ENCODE measurements at places on chromosomes 7 and 10.

DNA sequence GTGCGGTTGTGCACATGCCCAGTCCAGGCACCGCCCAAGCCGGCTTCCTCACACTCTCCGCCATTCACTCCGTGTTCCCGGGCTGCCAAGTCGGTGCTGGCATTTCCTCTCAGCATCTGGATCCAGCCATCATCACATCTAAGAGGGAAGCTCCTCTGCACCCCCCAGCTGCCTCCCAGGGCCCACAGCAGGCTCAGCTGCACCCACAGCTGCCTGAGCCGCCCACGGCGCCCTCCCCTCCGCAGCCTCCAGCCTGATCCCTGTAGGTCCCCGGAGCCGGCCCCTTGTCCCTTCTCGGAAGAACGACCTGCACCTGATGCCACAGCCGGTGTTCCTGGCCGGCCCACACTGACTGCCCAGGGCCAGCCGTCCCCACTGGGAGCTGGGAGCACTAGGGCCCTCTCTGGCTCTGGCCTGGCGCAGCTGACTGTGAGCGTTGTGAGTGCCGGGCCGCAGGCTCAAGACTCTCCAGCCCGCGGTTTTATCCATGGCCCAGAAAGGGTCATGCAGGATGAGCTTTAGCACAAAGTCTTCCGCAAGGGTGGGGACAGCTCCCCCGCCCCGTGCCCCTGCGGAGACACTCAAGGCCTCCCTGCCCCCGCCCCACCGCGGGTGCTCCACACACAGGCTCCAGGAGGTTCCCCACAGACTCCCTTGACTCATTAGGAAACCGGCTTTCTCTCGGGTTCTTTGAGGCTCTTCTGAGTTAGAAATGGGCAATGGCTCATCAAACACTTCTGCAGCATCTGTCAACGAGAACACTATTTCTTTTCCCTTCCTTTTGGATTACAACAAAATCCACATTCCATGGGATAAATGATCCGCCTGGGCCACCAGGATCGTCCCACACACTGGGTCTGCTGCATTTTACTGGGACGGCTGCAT is 31.2 kb downstream of the CFAP46 start:
- no peak for DNase-seq

DNA sequence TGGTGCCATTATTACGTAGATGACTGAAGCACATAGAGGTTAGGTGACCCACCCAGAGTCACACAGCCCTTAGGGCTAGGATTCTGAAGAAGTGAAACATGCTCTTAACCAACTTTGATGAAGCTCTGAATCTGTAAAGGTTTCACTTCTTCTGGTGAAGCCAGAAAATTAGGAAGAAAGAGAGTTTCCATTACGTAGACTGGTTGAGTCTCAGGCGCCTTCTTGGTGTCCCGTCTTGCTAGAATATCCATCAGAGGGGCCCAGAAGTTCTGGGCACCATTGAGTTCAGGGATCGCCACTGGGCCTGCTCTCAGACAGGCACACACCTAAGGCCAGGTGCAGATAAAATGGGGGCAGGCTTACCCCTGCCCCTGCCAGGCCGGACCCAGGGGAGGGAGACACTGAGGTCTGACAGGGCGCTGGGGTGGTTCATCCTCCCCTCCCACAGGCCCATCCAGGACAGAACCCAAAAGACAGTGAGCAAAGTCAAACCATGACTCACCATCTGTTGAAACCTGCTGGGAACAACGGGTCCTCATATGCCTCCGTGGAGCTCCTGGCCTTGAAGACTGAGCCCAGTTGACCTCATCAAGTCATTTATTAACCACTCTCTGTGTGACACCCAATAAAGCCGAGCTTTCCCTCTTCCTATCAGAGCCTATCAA is 33.2 kb downstream of the DRGX start:
- DNase-seq, result peak; percentile 31

- DNase-seq, result no peak
Measured at GRCh38 chr7:147878912-147879661, 711.5 kb upstream of the C7orf33 start.

- DNase-seq, result no peak
Measured at GRCh38 chr7:39392151-39392550, 174.1 kb upstream of the YAE1 start.

- no peak for DNase-seq
Measured at GRCh38 chr10:36251068-36251467, 609.0 kb upstream of the FZD8 start.

DNA sequence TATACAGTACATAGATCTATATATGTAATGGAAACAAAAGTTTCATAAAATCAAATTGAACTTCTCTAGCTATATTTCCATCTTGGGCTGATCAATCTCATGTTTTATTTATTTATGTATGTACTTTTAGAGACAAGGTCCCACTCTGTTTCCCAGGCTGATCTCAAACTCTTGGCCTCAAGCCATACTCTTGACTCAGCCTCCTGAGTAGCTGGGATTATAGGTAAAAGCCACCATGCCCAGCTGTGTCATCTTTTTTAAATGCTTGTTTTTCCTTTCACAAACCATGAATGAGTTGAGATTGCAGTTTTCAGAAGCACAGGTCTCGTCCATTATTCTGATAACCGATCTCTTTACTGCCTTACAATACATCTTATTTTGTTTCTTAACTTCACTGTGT is 400.9 kb downstream of the KCNMA1 start:
- DNase-seq, result no peak

DNA sequence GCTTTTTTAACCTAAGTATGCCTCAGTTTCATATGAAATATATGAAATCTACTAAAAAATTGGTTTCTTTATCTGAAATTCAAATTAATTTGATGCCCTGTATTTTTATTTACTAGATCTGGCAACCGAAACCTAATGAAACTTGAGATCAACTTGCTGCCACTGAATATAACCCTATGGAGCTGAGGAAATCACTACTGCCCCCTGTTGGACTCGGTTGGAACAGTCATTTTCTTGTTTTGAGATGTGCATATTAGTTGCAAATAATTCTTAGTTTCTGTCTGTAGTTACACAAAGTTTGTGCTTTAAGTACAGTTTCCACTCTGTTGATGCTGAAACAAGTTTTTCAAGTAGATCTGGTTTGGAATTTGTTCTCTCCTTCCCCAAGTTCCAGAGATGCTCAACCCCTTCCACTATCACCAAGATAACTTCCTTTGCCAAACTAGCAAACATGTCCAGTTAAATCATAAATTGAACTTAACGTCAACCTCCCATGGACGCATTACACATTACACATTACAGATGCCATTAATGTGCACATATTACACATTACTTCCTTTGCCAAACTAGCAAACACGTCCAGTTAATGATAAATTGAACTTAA is 22.2 kb upstream of the EXOC4 start:
- no peak for DNase-seq

DNA sequence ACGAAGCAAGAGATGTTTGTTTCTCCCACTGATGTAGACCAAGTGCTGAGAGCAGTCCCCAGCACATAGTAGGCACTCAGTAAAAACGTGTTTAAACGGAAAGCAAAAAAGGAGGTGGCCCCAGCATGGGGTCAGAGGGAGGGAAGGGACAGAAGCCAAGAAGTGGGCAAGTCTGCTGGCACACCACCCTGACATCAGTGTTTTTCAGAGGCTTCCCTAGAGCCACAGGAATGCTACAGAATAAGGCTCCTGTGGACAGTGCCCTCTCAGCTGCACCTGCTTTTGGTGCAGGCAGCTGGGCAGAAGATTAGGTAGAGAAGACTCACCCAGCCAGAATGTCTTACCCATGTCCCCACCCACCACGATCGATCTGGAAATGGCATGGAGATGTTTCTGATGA is 8.3 kb upstream of the ANKRD1 start:
- DNase-seq, result no peak

- peak; percentile 53 for DNase-seq
Measured at GRCh38 chr7:42493436-42494198, 256.6 kb upstream of the GLI3 start.

DNA sequence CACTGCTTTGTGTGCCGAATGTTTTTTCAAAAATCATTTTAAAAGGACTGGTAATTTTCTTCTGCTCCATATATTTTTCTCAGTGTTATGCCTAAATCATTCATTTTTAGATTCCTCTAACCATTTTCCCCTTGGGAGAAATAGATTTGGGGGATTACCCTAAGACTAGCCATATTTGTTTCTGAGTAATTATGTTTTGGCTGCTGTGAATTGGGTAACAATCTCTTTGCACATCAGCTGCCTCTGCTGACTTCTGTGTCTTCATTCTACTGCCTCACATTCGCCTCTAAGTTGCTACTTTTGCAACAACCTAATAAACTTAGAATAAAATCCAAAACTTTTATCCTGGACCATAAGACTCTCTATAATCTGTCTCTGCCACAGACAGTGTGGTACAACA is 18.5 kb upstream of the MRC1 start:
- no peak for DNase-seq

DNA sequence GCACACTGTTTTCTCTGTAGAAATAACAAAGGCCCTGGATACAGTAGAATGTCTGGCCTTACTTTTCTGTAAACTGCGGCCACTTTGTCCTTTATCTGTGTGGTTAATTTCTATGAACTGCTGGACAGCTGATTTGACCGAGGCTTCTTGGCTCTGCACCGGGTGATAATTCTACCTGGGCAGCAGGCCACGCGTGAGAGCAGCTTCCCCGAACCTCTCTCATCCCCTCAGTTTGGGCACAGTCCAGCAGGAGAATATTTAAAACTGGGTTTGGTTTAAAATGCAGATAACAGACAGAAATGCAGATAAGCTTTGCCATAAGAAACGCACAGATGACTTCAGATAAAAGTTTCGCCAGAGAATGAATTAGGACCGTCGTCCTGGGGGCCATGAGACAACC is 81.0 kb downstream of the CELF2 start:
- DNase-seq, result no peak

GRCh38 chr10:3046981-3047547 is 20.3 kb upstream of the PFKP start:
- DNase-seq, result no peak

DNA sequence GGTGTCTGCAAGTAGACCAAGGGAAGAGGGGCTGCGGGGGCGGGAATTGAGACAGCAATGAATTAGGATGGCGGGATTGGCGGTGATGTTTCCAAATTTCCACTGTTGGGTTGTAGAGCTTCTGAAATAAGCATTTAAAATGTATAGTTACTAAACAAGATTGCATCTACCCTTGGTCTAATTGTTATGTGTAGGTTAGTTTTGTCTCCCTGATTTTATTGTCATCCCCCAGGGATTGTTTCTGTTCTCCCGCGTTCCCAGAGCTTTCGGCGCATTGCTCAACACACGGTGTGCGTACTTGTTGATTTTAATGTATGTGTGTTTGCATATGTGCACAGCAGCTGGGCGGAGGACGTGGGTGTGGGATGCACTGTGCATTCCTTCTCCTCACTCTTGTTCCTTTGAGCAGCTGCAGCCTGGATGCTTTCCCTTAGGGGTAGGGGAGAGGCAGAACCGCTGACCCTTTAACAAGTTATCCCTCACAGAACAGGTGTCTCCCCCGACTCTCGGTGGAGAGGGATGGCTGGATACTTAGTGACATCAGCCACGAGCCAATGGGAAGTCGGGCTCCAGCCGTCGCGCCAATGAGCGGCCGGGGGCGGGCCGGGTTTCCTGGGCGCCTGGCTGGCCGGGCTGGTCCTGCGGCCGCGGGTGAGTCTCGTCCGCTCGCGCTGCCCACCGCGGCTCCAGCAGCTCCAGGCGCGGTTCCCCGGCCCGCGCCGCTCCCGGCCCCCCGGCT is at the start of gene TSPAN33:
Gene TSPAN33 (plus strand): TSS at position 613 of the 739 bp plus-strand sequence. CDS start 274 bp downstream, outside the sequence.
- DNase-seq, result no peak

DNA sequence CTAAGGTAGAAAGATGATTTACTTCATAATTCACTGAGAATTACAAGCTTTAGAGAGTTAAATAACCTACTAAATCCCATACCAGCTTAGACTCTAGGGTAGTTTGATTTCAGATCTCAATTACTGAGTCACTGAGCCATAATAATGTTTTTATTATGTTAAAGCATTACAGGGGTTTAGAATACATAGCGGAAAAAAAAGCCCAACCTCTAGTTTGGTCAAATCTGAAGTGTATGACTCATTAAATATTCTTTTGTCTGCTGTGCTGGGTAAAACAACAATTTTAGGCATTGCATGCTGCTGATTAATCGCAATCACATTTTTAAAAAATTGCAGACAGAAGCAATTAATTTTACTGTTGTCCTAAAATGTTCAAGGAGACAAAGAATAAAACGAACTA is 48.5 kb downstream of the MALRD1 start:
- no peak for DNase-seq

DNA sequence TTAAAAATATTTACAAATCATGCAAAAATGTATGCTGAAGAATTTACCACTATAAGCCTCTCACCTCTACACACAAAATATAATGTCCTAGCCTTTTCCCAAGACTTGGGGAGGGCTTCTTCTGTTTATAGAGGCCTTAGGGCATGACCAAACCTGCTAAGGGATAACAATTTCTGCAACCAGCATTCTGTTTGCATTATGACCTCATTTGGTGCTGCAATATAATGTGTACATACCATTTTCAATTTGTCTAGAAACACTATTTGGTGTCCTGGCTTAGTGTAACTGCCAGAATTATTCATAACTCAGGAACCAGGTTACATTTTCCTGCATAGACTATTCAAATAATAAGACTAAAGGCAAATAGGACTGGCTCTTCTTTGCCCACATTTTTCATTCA is 446.6 kb upstream of the SORCS1 start:
- DNase-seq, result no peak

- DNase-seq, result no peak
Measured at GRCh38 chr10:15473396-15473767, 102.3 kb upstream of the FAM171A1 start.

GRCh38 chr10:116732573-116732972 is 9.8 kb downstream of the HSPA12A start:
- no peak for DNase-seq

DNA sequence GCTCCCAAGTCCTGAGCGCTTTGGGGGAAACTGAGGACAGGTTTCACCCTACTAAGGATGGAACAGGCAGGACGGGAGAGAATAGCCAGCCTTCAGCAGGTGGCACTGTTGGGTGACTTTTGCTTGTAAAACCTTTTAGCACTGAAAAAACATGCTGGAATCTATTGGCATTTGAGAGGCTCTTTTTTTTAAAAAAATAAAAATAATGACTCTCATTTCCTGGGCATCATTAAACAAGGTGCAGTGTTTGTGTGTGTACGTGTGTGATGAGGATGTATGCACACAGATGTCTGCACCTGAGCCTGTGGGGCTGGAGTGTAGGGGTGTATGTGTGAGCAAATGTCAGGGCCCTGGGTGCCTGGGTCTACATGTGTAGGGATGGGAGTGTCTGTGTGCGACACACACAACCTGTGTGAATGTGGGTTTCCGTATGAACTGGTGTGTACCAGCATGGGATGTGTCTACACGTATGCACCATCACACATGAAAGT is 177.9 kb downstream of the RPS24 start:
- peak; percentile 19 for DNase-seq

DNA sequence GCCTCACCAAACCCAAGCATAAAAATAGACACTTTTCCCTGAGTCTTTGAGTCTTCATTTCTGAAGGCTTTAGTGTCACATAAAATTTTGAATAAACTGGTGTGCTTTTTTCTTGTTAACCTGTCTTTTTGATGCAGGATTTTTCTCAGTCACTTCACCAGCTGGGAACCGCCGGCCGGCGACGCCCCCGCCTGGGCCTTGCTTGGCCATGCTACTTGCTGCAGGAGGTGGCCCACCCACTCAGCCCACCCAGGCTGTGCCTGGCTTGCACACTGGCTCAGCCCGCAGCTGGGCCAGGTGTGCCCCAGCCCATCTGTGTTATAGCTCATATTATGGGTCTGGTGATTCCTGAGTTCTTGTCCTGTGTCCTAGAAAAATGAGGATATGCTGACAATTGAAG is 247.4 kb upstream of the CACNA2D1 start:
- DNase-seq, result no peak

Measured in epithelial cell of proximal tubule (primary cell).